GM12891 (cell line): ENCODE measurements at places on chromosomes 7 and 10.

- DNase-seq: no peak
Measured at GRCh38 chr10:79904671-79905321, 44.1 kb downstream of the SFTPD start.

- no peak for DNase-seq
Measured at GRCh38 chr10:34666008-34666704, 148.9 kb downstream of the PARD3 start.

- no peak for DNase-seq
Measured at GRCh38 chr10:87852089-87852488, 11.2 kb downstream of the KLLN start.

GRCh38 chr10:21441625-21442024, 83.9 kb downstream of the SKIDA1 start:
- DNase-seq: no peak
